Pulmonary artery endothelial cell (primary cell): ENCODE measurements at places on chromosomes 11 and 22. TPM values are rescaled to one million over a fixed set of nuclear protein-coding genes. Genes with fewer than 3 reads are reported as not detected.

HINFP gene
- total RNA-seq = 15.4 and 17.7 TPM in 2 replicates

RIMBP3B gene
- under 0.01 and 0.04 TPM in 2 replicates for total RNA-seq

ACRV1 gene
- not detected in 2 replicates for total RNA-seq

CPT1B gene
- total RNA-seq = 0.92 and 2.7 TPM in 2 replicates

MRGPRE gene
- total RNA-seq = not detected in 2 replicates

SHANK2 gene
- total RNA-seq = under 0.01 TPM in 1 of 2 replicates, not detected in the other

ABCC8 gene
- total RNA-seq = not detected in 2 replicates

CSF2RB gene
- total RNA-seq = 8.9 and 12.1 TPM in 2 replicates

OOSP1 gene
- total RNA-seq = not detected in 2 replicates

OR4C5 gene
- total RNA-seq = not detected in 2 replicates

NXPE2 gene
- not detected in 2 replicates for total RNA-seq

OR51A4 gene
- not detected in 2 replicates for total RNA-seq

C11orf86 gene
- total RNA-seq = not detected in 2 replicates

KCTD14 gene
- 0.20 and 2.0 TPM in 2 replicates for total RNA-seq

SLC22A9 gene
- not detected in 2 replicates for total RNA-seq

RASGRP2 gene
- total RNA-seq = 0.53 and 1.5 TPM in 2 replicates

HBB gene
- total RNA-seq = not detected in 2 replicates

CHST1 gene
- total RNA-seq = 2.1 and 26.0 TPM in 2 replicates

TMEM223 gene
- total RNA-seq = 12.5 and 14.1 TPM in 2 replicates

NARS2 gene
- 15.0 and 21.4 TPM in 2 replicates for total RNA-seq

SMC1B gene
- under 0.01 and 0.04 TPM in 2 replicates for total RNA-seq

HTR3B gene
- not detected in 2 replicates for total RNA-seq

NTM gene
- 2.1 and 2.6 TPM in 2 replicates for total RNA-seq

ASRGL1 gene
- 62.6 and 134 TPM in 2 replicates for total RNA-seq

LRFN4 gene
- total RNA-seq = 20.8 and 24.1 TPM in 2 replicates

KCNK7 gene
- total RNA-seq = 0.04 and 0.13 TPM in 2 replicates

SCO2 gene
- 1.8 and 2.3 TPM in 2 replicates for total RNA-seq

OR4D11 gene
- total RNA-seq = not detected in 2 replicates

NXPE4 gene
- total RNA-seq = not detected in 2 replicates

PLEKHA7 gene
- 0.20 and 0.56 TPM in 2 replicates for total RNA-seq

SLC37A4 gene
- total RNA-seq = 15.2 and 15.4 TPM in 2 replicates

GAS2 gene
- total RNA-seq = 0.53 and 0.88 TPM in 2 replicates

OPCML gene
- total RNA-seq = not detected in 2 replicates

FAM111B gene
- total RNA-seq = 18.0 and 30.9 TPM in 2 replicates

GAL3ST1 gene
- total RNA-seq = not detected in 2 replicates

ALDH3B2 gene
- not detected in 2 replicates for total RNA-seq

MAPK8IP1 gene
- 5.1 and 5.5 TPM in 2 replicates for total RNA-seq
